ENCODE measurements at places on chromosomes 5 and 9. TPM values are rescaled to one million over a fixed set of nuclear protein-coding genes. Genes with fewer than 3 reads are reported as not detected.

GRCh38 chr5:21685522-21685921 lies 1167.6 kb downstream of the CDH12 start:
- no peaks in the 10 kb centered on the region for H3K27me3 ChIP-seq
- no peaks in the 10 kb centered on the region for H3K4me1 ChIP-seq
- no peak overlapping the region for H3K27ac ChIP-seq
- no peak overlapping the region for H3K4me3 ChIP-seq
- no peaks in the 10 kb centered on the region for H3K36me3 ChIP-seq
- DNase-seq, result no peak

DNA sequence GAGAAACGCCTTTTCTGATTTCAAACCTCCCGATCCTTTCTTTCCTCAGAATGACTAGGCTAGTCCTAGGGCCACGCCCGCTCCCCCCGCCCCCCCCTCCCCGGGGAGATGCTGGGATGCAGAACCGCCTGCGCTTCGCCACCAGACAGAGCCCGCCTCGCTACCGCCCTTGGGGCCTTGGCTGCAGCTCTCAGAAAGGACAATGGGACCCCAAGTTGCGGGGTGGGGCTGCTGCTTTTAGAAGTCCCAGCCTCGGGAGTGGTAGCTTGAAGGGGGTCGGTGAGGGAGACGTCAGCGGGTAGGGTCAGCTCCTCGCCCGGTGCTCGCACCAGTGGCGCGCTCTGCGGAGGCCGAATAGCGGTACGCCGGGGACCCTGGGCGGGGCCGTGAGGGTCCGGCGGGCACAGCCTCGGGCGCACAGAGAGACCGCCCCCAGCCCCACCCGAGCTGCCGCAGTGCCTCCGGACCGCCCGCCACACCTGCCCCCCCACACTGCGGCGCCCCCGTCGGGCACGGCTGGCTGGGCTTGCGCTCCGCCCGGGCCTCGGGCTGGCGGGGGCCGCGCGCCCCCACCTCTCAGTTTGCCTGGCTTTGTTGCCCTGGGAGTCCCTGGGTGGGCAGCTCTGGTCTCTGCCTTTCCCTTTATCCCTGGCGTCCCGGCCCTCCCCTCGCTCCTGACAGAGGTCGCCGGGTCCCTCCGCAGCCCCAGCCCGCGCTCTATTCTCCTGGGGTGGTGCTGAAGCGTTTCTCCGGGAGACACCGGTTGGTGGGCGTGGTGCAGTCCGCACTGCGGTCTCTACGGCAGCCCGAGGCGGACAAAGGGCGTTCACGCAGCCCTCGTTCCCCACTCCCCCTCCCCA lies 1.2 kb downstream of the MAP1B start:
- no peaks in the 10 kb centered on the region for H3K36me3 ChIP-seq
- no peak overlapping the region for H3K27ac ChIP-seq
- peaks cover 18% of the 10 kb centered on the region for H3K4me1 ChIP-seq

GRCh38 chr9:137685035-137685740 lies 66.4 kb downstream of the EHMT1 start:
- no peaks in the 10 kb centered on the region for H3K27me3 ChIP-seq
- H3K4me3 ChIP-seq, result no peak overlapping the region
- H3K36me3 ChIP-seq, result peaks cover 2% of the 10 kb centered on the region

DNA sequence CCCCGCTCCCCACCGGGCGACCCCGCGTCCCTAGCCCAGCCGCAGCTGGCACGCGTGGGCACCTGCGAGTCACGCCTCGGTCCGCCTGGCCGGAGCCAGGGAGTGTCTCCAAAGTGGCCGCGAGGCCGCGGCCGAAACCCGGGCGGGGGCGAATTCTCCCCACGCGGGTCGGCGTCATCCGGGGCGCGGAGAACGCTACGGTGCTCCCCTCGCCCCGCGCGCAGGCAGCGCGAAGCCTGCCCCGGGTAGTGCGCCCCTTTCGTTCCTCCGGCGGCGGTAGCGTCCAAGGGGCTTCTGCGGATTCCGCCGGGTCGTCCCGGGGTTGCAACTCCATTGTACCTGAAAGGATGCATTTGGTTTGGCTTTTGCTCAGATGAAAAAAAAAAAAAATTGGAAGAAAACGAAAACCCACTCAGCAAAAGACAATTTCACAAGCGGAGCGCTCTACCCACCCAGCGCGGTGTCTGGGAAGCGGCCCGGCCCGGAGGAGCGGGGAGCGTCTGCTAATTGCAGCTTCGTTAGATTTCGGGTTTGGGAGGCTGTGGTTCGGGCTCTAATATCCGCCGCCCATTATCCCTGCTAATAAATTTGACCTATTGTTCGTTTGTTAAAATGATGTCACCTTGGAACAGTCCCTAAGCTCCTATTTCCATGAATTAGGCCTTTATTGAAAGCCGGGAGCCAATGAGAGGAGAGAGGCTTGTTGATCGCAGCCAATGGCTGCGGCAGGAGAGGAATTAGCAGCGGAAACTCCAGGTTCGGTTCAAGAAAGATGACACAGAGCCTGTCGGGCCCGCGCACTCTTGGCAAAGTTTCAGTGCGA lies at the start of gene TLX3:
TLX3 (plus strand) TSS at position 796 of the 823 bp plus-strand sequence. CDS start 118 bp downstream, outside the sequence.
- peaks cover 21% of the 10 kb centered on the region for H3K27me3 ChIP-seq
- DNase-seq, result peak; percentile 15
- H3K4me1 ChIP-seq, result peaks cover 16% of the 10 kb centered on the region
- H3K36me3 ChIP-seq, result no peaks in the 10 kb centered on the region

GRCh38 chr5:5347442-5347841 lies 75.0 kb upstream of the ICE1 start:
- DNase-seq, result no peak
- H3K27ac ChIP-seq, result no peak overlapping the region
- no peaks in the 10 kb centered on the region for H3K4me1 ChIP-seq
- no peaks in the 10 kb centered on the region for H3K36me3 ChIP-seq

DNA sequence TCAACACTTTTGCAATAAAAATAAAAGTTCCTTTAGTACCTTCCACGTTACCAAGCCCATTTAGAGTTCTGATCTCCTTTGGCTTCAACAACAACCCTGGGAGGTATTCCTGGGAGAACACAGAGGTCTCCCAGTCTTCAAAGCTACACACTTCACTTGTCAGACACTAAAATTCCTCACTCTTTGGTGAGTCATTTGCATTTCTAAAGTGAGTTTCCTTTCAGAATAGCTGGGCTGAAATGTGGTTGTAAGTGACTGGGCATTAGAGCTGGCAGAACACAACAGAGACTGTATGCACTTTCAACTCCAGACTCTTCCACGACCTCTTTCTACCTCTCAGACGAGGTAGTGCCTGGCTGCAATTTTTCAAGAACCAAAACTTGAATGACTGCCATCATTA lies 11.5 kb upstream of the F2RL1 start:
- DNase-seq, result no peak
- H3K4me3 ChIP-seq, result no peak overlapping the region

DNA sequence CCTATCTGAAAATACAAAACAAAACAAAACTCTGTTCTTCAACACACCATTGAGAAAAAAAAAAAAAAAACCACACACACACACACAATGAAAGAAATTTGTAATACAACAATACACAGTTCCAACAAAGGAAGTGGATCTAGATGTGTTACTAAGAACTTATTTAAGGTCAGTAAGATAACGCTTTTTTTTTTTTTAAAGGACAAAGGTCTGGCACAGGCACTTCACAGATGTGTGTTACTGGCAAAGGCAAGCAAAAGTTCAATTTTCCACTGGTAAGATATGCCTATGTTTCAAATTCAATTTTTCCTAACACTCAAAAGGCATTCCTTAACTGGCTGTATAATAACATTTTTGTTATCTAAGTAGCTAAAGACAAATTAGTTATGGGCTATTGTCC lies 3.6 kb downstream of the RFK start:
- H3K36me3 ChIP-seq, result no peaks in the 10 kb centered on the region
- peaks cover 15% of the 10 kb centered on the region for H3K4me1 ChIP-seq
- no peak overlapping the region for H3K4me3 ChIP-seq
- H3K27me3 ChIP-seq, result no peaks in the 10 kb centered on the region
- no peak for DNase-seq
- no peak overlapping the region for H3K27ac ChIP-seq

GRCh38 chr5:152625696-152626095 lies 220.6 kb upstream of the NMUR2 start:
- no peak for DNase-seq
- H3K27me3 ChIP-seq, result no peaks in the 10 kb centered on the region
- no peaks in the 10 kb centered on the region for H3K36me3 ChIP-seq
- H3K27ac ChIP-seq, result no peak overlapping the region
- H3K4me3 ChIP-seq, result no peak overlapping the region

- H3K36me3 ChIP-seq, result peaks cover 78% of the 10 kb centered on the region
- DNase-seq, result no peak
- no peaks in the 10 kb centered on the region for H3K27me3 ChIP-seq
- H3K27ac ChIP-seq, result peak overlapping the region; percentile 47
Measured at GRCh38 chr5:157390551-157391297, 69.3 kb upstream of the NIPAL4 start.

GRCh38 chr5:4758550-4758949 lies 381.6 kb upstream of the ADAMTS16 start:
- no peak for DNase-seq
- H3K4me3 ChIP-seq, result no peak overlapping the region
- H3K36me3 ChIP-seq, result no peaks in the 10 kb centered on the region
- no peaks in the 10 kb centered on the region for H3K4me1 ChIP-seq
- H3K27ac ChIP-seq, result no peak overlapping the region
- H3K27me3 ChIP-seq, result no peaks in the 10 kb centered on the region

DNA sequence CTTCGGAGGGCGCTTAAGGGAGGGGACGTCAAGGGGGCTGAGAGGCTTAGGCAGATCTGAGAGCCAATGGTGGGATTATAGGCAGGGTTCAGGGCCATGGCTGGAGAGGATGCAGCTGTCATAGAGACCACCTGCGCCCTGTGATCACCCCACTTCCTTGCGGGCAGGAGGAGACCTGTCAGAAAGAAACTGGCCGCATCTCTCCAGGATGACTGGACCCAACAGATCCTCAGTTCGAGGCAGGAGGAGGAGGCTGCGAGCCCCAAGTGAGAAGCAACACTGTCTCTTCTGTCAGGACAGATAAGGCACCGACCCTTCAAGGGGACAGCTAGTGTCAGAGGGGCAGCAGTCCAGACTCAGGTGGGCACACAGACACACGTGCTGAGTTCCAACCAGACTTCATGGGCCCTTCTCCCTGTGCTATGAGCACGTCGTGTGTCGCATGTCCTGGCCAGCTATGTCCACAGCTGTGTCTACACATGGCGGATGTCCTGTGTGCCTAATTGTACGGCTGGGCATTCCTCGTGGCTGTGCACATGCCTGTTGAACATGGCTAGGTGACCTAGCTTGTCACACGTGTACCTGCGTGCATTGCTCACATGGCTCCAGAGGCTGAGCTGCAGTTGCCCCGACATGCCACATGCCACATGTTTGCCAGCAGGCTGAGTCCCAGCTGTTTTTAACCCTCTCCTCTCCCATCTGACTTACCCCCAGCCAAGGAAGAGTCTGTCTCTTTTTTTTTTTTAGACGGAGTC lies 583 bp upstream of the AQP3 start:
- DNase-seq, result no peak
- no peak overlapping the region for H3K27ac ChIP-seq
- no peak overlapping the region for H3K4me3 ChIP-seq
- peaks cover 2% of the 10 kb centered on the region for H3K27me3 ChIP-seq
- peaks cover 22% of the 10 kb centered on the region for H3K4me1 ChIP-seq

EPB41L4A gene
- 1.8 TPM for polyA plus RNA-seq

C9 gene
- polyA plus RNA-seq, result not detected

IL5 gene
- not detected for polyA plus RNA-seq

Measured in B cell (primary cell).